ENCODE measurements at places on chromosomes 16 and 17. TPM values are rescaled to one million over a fixed set of nuclear protein-coding genes. Genes with fewer than 3 reads are reported as not detected.

DNA sequence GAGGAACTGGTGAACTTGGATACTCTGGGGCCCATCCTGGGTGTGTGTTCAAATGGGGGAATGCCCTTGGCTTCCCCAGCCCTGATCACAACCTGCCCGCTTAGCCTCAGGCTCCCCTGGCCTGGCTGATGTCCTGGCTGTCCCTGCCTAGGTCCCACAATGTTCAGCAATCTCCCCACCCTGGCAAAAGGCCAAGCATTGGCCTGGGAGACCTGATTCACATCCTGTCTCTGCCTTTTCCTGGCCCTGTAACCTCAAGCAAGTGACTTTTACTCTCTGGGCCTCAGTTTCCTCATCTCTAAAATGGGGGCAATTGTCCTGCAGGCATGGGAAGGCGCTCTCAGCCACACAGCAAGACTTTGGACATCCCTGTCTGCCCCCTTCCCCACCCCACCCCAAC is 14.4 kb downstream of the CPNE2 start:
- peak; percentile 73 for DNase-seq

GRCh38 chr17:68295086-68295485 is 3.8 kb downstream of the ARSG start:
- DNase-seq = no peak

DNA sequence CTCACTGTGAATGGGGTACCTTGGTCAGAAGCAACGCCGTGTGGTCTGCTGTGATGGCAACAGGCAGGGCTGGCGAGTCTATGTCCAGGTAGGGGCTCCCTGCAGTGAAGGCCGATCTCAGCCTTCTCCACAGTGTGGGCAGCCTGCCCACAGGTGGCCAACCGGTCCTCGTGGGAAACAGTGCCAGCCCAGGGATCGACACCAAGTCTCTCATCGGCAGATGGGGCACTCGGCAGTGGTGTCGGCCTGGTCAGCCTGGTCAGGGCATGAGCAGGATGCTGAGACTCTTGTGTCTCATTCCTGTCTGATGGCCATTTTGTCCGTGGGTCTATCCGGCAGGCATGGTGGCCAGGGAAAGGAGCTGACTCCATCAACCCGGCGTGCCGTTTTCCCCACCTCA is 92.2 kb downstream of the TNFRSF13B start:
- no peak for DNase-seq

DNA sequence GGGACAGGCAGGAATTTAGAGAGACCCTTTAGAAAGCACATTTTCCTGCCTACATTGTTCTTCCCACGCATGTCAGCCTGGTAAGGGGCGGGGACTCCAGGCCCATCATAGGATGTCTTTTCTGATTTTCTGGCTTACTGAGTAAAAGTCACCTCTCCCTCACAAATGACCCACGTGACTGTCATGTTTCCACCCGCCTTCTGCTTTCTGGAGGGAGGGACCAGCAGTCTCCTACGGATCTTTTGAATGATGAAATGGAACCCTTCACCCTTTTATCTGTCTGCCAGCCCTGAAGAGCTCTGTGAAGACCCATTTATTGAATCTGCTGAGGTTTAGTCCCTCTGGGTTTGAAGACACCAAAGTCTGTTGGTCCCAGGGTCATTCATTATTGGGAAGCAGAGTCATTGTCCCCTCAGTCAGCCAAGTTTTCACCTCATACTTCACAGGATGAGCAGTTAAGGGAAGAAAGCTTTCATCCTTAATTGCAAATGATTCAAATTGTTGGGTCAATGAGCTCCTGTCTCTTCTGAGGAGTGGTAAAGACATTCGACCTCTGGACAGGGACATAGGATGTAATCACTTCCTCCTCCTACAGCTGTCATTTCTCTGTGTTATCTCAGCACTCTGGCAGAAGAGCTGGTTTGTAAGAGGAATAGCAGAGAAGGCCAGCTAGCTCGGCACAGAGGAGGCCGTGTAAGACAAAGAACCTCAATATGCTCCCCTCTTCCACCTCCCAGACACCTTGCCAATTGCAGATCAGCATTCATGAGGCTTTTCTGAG is 446.1 kb downstream of the HS3ST3B1 start:
- no peak for DNase-seq

DNA sequence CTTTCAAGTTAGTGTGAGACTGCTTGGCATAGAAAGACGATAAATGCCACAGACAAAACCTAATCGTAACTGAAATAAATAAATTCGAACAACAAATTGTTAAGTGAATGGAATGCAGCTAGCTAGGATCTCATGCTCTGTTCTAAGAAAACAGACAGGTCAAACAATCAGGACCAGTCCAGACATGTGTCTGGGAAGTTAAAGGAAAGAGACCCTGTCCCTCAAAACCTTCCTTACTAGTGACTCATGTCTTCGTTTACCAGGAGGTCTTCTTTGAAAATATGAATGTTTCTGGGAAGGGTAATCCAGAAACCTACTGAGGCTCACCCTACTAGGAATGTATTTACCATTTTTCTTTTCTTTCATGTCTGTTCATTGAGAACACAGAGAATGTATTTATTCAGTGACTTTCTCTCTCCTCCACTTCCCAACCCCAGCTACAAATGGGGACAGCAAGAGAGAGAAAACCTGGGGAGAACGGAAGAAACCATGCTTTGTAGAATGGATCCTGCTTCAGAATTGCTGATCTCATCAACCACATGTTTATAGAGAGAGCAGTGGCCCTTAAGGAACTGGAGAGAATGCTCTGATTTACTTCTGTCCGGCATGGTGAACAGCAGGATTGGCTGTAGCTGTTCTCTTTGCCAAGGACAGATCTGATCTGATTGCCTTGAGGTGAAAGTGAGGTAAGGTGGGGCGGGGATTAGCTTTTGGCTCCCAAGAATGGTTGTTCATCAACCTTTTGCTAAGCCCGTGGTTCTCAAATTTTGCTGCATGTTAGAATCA is 39.4 kb upstream of the DHX8 start:
- DNase-seq = no peak

The ABI3 gene
- 5.7 TPM for total RNA-seq
